NCI-H1417 treated with DMSO at 0.1 percent for 48 hours (cell line): ENCODE measurements at places on chromosomes 16 and 17.

- no peak for DNase-seq
Measured at GRCh38 chr16:28546626-28547025, 7.1 kb upstream of the SGF29 start.

DNA sequence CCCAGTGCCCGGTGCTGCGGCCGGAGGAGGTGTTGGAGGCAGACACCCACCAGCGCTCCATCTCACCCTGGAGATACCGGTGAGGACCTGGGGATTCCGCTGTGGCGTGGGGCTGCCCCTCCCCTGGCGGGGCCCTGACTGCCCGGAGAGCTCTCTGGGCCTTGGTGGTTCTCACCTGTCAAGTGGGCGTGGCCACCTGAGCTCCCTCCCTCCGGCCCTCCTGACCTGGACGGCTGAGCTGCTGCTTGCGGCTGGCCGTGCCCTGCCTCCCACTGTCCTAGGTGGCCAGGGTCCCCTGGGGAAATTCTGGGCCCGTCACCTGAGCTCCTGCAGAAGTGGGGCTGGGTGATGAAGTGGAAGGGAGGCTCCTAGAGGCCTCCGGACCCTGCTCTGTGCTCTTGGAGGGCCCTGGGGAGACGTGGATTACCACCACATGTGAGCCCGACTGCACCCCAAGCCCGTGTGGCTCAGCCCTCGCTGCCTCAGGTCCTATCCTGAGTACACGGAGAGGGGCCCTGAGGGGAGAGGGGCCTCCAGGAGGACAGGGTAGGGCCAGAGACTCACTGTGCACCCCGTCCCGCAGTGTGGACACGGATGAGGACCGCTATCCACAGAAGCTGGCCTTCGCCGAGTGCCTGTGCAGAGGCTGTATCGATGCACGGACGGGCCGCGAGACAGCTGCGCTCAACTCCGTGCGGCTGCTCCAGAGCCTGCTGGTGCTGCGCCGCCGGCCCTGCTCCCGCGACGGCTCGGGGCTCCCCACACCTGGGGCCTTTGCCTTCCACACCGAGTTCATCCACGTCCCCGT is 1.1 kb downstream of the IL17C start:
- no peak for DNase-seq

GRCh38 chr17:68542698-68543463 is 30.7 kb downstream of the PRKAR1A start:
- no peak for DNase-seq

GRCh38 chr17:17666111-17666714 is 15.0 kb upstream of the RAI1 start:
- DNase-seq = no peak

DNA sequence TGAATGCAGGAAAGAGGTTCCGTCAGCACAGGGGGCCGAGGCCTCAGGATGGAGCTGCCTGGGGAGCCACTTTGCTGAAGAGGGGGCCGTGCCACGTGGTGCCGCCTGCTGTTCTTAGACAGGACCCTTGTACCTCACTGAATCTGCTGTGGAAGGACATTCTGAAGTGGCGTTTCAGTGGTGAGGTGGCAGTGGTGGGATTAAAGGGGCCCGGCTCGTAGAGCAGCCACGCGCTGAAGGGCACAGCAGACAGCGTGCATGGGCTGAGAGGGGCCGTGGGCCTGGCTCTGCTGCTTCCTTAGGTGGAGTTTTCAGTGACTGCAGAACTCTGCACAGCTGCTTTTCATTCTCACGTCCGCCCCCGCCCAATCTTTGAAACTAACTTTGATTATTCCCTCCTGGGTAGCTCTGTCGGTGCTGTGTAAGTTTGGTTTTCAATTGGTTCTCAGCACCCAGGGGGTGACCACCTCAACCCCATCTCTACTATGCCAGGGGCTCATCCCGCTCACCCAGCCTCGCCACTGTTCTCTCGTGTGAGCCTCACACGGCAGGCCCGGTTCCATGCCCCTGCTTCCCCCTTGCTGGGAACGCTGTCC is 70.3 kb downstream of the SEC14L1 start:
- DNase-seq = no peak

DNA sequence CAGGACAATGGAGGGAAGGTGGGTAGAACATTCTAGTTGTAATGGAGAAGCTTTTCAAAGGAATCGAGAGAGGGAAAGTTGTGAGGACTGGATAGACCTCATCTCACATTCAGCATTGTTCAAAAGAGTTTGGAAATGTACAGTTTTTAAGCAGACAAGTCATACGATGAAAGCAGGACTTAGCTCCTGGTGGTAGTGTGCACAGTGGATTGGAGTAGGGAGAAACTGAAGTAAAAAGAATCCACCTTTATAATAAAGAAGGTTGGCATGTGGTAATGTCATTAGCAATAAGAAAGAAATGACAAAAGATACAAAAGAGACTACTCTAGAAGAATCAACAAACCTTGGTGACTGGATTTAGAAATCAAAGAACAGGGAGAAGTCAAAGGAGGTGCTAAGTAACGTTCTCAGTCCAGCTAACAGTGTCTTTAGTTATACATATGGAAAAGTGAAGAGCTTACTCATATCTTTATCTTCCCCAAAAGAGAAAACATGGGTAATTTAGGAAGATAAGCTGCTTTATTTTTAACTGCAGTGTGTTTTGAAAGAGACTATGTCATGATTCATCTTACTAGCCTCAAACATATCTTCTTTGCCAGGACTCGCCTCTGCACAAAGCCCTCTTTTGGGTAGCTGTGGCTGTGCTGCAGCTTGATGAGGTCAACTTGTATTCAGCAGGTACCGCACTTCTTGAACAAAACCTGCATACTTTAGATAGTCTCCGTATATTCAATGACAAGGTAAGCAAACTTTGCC is 18.7 kb upstream of the EVI2A start:
- DNase-seq = no peak

DNA sequence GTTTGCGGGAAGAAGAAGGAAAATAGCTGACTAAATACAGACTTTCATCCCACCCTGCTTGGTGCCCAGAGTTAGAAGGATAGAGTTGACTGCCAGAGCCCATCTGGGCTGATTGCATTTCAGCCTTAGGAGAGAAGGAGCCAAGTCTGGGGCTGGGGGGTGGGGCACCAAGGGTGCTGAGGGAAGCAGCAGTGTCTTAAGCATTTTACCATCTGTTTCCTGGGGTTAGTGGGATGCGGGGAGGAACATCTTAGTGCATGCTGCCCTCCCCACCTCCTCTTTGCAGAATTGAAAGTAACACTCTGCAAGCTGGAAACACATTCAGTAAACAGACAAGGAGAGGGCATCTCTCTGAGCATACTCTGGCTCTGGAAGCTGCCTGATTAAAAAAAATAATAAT is 1.5 kb upstream of the ARL5C start:
- DNase-seq = no peak

- no peak for DNase-seq
Measured at GRCh38 chr16:48003206-48003907, 152.4 kb downstream of the ABCC12 start.
